ENCODE measurements at places on chromosomes 16 and 17.
A peak's percentile ranks its signal among the peaks of the same experiment; 100 is the strongest.

- DNase-seq, result no peak
These were observed 953 bp upstream of the HSD3B7 start for GRCh38 chr16:30983898-30984610.

DNA sequence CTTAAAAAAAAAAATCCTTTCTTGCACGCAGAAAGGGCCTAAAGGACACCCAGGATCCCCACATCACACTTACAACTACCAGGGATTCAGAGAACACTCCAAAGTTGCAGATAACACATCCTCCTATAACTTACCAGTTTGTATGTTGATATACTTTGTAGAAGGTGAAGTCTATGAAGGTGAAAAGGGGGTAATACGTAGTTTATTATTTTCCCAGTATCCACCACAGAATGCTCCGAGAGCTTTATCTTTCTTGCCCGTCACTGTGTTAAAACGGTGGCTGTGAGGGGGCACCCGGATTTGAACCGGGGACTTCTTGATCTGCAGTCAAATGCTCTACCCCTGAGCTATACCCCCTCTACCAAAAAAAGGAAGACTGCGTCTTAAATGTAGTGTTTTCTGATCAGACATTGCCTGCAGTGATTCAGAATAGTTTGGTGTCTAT lies 7.9 kb upstream of the RPL23 start:
- DNase-seq, result no peak

- DNase-seq, result no peak
These were observed 287.8 kb upstream of the N4BP1 start for GRCh38 chr16:48897698-48898205.

- no peak for DNase-seq
These were observed 18.6 kb upstream of the INTS2 start for GRCh38 chr17:61946359-61946758.

DNA sequence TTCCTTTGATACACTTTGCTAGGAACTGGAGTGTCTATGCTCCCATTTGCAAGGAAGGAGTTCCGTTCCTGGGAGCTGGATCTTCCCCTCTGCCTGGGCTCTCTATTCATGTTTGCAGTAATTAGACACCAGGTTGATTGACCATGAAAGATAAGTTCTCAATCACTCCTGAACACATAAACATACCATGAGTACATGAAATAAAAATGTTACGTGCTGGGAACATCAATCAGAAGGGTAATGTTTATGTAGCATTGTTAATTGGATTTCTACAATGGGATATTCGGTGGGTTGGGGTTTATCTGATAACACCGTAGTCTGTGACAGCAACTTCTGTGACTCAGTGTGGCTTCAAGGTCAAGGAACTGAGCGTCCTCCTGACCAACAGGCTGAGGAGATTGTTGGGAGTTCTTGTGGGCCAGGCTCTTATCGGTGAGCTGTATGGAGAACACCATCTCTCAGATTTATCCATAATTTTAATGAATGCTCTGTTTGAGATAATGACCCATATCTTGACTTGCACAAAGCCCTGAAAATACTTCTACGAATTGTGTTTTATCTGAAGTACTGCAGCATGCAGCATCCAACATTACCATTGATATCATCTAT lies 136.4 kb downstream of the NPIPB5 start:
- no peak for DNase-seq

GRCh38 chr17:1995321-1995892 lies 29.7 kb downstream of the RTN4RL1 start:
- peak; percentile 69 for DNase-seq

GRCh38 chr16:78462288-78463208 lies 363.1 kb downstream of the WWOX start:
- DNase-seq, result no peak

- DNase-seq, result peak; percentile 63
These were observed 6.3 kb downstream of the TBC1D16 start for GRCh38 chr17:80029258-80029974.

DNA sequence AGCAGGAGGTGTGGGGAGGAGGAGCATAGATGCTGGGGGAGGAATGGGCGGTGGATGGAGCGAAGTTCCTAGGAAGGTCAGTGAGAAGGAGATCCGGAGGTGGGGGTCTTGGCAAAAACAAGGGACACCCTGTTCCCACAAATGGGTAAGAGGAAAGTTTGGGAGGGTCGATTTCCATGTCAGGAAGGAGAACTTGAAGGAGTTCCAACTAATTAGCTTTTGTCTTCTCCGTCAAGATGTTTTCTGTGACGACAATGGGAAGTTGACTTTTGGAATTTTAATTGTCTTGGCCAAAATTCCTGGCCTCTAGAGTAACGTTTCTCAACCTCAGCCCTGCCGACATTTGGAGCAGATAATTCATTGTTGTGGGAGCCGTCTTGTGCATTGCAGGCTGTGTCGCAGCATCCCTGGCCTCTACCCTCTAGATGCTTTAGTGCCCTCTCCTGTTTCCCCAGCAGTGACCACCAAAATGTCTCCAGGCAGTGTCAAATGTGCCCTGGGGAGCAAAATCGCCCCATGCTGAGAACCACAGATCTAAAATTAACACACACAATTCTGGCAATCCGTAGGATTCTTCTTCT lies 97.1 kb downstream of the PITPNC1 start:
- no peak for DNase-seq

- no peak for DNase-seq
These were observed 70.3 kb downstream of the PMP22 start for GRCh38 chr17:15194859-15195277.

DNA sequence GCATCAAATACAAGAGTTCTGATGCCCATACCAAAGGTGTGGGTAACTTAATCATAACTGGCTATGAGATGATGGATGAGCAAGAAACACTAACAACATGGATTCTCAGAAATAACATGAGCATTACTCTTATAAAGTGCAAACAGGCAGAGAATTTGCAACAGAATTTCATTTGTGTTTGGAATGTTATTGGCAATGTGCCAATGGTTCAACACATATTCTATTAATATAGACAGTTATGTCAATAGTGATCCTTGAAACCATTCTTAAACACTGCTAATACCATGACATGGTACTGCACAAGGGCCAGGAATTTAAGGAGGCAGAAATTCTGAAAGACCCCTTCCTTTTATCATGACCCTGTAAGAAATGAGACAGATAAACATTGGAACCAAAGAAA lies 217.1 kb upstream of the WSB1 start:
- no peak for DNase-seq

DNA sequence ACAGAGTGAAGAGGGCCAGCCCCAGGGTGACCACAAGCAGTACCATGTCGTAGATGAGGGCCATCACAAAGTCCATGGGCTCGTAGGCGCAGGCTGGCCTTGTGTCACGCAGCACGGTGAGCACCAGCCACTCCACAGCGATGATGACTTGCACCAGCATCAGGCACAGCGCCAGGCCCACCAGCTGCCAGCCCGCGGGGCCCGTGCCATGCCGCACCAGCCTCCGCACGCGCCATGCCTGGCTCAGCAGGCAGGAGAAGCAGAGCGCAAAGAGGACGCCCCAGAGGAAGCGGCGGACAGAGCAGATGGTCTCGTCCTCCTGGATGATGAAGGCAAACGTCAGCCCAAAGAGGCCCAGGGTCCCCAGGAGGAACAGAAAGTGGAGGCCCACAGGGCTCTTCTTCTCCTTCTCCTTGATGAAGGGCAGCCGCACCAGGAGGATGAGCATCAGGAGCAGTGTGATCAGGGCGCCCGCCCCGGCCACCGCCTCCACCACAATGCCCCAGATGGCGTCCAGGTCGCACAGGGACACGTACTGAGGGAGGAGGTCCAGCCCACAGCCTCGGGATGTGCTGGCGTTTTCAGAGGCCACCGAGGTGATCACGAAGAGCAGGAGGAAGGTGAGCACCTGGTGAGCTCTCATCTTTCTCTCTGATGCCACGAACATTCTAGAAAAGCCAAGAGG lies 12.3 kb downstream of the GPRC5B start:
- no peak for DNase-seq

DNA sequence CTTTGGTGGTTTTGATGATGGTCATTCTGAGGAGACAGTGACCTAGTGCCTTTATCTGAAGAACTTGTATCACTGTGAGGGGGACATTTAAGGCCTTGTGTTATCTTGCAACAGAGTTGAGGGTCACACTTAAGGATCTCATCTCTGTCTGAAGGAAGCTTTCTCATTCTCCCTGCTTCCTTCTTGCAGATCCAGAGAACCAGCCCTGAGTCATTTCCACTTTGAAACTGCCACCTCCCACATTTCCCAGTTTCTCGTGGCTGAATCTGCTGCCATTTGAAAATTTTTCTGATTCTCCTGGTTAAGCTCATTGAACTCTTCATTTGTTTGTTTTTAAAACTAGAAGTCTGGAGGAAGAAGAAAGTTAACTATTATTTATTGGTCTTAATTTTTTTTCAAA lies 190.2 kb upstream of the CDH11 start:
- DNase-seq, result no peak

DNA sequence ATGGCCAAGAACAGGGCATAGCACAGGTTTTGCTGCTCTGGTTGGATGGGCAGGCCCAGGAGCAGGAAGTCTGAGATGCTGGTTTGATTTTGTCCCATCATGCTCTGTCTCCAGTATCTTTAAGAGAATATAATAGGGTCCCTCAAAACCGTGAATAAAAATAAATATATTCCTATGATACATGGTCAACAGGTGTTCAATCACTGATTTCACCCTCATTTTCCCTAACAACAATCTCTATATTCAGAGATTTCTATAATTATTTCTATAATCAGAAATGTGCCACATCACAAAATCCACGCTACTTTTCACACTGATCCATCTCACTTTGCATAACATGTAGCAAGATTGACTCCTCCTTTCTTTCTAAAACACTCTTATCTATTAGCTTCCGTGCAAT lies at the start of gene OR1E2:
TSS of gene OR1E2 (minus strand) at position 101 of the 400 bp plus-strand sequence. CDS start at position 101, 0 bp downstream.
- no peak for DNase-seq

- DNase-seq, result no peak
These were observed 5.3 kb downstream of the SHPK start for GRCh38 chr17:3630781-3631180.

DNA sequence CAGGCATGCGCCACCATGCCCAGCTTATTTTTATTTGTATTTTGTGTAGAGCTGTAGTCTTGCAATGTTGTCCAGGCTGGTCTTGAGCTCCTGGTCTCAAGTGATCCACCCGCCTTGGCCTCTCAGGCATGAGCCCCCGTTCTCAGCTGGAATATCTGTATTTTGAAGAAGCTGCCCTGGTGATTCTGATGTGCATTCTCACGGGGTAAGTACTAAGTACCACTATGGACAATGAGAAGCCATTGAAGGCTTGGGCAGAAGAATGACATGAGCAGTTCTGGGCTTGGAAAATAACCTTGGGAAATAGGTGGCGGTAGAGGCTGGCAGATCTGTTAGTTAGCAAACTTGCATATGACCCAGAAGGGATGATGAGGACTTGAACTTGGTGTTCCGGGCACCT lies 15.6 kb upstream of the NKD1 start:
- DNase-seq, result no peak

DNA sequence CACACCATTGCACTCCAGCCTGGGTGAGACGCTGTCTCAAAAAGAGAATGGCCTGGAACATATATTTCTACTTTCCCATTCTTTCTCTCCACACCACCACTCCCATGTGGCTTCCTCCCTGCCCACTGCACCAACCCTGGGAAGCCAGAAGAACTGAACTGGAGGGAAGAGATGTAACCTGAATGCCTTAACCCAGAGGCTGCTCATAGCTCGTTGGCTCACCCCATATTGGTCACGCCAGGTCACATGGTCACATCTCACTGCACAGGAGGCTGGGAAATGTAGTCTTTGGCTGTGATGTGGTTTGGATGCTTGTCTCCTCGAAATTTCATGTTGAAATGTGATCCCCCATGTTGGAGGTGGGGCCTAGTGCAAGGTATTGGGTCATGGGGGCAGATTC lies 5.9 kb upstream of the DNAH17 start:
- DNase-seq, result peak; percentile 44
